Activated naive CD4-positive, alpha-beta T cell (primary cell): ENCODE measurements at places on chromosomes 12 and 14.

GRCh38 chr12:67909681-67910080 is 79.6 kb upstream of the IFNG-AS1 start:
- no peak for DNase-seq

DNA sequence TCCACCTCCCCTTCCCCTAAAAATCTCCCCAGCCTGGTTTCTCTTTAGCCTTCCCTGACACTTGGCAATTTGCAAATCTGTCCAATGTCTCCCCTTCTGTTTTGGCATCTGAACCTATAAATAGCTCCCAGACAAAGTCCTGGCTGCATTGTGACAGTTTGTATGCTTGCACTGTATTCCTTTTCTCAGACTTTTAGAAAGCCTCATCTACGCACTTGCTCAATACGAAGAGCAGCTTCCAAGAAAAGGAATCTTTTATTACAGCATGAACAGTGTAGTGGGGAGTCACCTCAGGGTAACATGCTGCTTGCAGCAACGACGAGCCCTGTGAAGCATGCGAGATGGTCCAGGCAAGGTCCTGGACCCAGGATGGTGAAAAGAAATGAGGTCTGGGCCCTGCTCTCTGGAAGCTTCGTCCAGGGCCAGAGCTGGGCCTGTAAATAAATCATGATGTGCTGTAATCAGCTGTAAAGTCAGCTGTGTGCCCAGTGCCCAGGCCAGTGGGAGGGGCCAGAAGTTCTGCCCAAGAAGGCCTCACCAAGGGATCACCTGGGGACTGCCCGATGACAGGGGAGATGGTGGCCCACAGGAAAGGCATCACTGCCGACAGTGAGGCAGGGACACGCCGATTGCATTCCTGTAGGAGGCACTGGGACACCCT is 88.3 kb downstream of the RIN3 start:
- no peak for DNase-seq

DNA sequence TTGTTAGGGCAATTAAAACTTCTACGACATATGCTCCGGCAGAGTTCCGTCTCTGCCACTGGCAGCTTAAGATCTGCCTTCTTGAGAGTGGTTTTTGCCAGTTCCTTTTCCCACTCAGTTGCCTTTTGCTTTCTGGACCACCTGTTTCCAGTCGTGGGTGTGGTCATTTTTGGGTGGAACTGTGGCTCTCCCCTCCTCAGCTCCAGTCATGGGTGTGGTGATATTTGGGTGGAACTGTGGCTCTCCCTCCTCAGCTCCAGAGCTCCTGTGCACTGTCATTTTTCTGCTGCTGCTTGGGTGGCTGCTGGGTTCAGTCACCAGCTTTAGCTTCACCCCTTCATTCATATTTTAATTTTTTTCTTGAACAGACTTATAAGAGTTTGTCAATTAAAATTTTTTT is 25.3 kb downstream of the WDR20 start:
- no peak for DNase-seq

- no peak for DNase-seq
Measured at GRCh38 chr12:42382013-42382696, 56.2 kb downstream of the PPHLN1 start.

GRCh38 chr14:63770187-63770807 is 42.4 kb upstream of the SGPP1 start:
- DNase-seq: peak; percentile 23

DNA sequence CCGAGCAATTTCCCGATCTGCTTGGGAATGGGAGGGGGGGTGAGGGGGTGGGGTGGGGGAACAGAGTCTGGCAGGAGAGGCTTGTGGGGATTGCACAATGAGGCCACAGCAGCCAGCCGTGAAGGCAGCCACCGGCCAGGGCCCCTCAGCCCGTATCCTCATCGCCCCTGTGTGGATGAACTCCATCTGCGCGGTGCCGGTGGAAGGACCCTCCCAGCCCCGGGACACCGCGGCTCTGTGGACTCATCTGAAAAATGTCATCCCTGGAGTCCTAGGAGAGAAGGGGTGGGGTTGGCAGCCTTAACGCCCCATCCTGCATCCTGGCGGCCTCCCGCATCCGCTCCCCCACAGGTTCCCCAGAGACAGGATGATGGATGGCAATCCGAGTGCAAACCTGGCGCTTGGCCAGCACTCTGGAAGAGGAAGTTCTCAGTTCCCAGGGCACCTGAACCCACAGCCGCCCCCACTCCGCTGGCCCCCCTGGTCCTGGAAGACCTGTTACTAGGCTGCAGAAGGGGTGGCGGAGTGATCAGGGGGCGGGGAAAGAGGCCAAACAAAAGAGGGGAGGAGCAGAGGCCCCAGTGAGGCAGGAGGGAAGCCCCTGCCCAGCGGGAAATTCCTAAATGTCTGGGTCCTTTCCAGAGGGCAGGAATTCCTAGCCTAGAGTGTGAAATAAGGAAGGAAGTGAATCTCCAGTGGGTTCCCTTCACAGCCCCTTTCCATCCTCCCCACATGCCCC is 1.2 kb upstream of the TNFAIP2 start:
- no peak for DNase-seq

DNA sequence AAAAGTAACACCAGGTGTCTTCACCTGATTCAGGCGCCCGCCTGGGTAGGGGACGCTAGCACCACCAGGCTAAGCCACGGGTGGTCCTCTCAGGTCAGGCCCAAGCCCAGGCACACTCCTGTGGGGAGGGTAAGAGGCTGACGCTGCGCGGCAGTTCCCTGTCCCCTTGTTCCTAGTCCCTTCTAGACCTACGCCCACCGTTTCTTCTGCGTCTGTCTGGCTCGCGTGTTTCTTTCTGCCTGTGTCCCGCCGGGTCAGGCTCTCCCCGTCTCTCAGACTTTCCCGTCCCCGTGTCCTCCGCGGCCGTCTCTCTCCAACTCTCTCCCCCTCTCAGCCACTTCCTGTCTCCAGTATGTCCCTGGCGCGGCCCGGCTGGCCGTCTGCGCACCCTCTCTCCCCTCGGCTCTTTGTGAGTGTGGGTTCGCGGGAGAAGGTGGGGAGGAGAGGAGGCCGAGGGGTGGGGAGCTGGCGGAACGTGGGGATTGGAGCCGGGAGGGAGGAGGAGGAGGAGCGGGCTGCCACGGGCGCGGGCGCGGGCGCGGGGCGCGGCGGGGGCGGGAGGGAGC is 3.1 kb upstream of the TNS2 start:
- peak; percentile 40 for DNase-seq

DNA sequence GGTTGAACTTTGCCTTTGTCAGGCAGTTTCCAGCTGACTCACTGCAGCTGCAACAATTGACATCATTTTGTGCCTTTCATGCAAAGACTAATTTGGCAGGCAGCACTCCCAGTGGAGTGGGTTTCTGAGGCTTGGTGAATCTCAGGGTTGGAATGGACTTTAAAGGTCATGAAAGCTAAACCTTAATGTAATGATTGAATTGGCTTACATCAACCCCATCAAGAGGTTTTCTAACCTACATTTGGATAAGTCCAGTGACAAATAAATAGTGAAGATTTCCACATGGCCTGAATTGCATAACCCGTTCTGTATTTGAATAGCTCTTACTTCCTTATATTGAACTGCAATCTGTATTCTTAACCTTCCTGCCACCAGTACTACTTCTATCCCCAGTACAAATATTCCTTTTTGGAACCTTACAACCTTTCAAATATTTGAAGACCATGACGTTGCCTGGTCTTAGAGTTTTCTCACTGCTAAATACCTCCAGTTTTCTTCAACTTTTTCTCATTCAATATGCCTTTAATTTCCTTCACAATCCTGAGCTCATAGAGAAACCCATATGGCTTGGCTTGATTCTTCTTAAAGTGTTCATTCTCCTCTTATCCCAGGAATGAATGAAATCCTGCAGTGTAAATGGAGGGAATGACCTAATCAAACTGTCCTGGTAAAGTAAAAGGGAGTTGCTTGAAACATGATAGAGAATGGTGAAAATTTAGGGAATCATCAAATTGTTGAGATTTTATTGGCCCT is 168.1 kb upstream of the NOVA1 start:
- DNase-seq: no peak

- DNase-seq: no peak
Measured at GRCh38 chr12:105765053-105766014, 373.4 kb downstream of the NUAK1 start.

DNA sequence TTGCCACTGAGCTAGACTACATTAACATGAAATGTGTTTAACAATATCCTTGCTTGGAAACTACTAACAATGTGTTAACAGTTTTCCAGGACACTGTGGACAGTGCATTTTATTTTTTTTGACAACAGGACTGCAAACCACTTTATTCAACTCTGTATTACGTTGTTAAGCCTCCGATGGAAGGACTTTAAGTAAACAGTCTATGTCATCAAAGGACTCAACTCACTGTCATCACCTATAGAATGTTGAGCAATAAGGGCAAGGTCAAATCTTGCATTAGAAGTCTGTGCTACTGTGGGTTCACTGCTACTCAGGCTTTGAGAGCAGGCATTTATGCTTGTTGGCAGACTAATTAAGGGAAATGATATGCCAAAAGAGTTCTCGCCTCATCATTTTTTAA is 483.7 kb downstream of the FLRT2 start:
- no peak for DNase-seq

GRCh38 chr12:87660987-87661774 is 368.0 kb downstream of the C12orf50 start:
- DNase-seq: no peak
